ENCODE measurements at places on chromosomes 1 and 21.
A peak's percentile ranks its signal among the peaks of the same experiment; 100 is the strongest.

- DNase-seq = no peak
These were observed 32.6 kb downstream of the CFH start for GRCh38 chr1:196684476-196684875.

- DNase-seq = no peak
These were observed 103.5 kb downstream of the NPHP4 start for GRCh38 chr1:5888606-5889211.

GRCh38 chr1:31926853-31927660 is 11.1 kb downstream of the PTP4A2 start:
- no peak for DNase-seq

DNA sequence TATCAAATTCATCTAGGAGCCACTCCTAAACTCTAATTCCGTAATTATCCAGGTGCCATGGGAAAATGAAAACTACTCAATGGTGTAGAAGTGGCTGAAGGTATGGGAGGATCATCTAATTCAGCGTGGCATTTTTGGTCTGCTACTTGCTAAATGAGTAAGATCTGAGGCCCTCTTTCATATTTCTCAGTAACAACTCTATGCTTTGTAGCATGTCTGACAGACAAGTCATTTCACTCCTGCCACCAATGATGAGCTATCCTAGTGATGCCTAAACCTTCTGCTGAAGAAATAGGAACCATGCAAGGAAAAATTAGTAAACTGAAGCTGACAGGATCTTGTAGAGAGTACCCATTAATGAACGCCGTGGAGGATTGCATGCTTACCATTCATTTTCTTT is 145.3 kb downstream of the NTNG1 start:
- peak; percentile 14 for DNase-seq

GRCh38 chr1:204578867-204579664 is 62.9 kb downstream of the MDM4 start:
- DNase-seq = peak; percentile 59

DNA sequence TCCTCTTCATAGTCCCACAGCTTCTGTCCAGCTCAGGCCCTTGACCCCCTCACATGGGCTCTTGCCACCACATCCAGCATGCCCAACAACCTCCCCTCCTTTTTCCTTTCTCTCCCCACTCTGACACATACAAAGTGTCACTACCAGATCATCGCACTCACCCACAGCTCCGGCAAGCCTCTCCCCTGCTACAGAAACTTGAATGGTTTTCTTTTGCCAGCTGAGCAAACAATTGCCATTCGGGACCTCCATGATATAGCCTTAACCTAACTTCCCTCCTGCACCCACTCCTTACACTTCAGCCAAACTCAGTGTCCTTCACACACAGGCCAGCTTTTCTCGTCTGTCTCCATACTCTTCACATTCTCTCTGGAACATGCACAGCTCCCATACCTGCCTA is 43.3 kb downstream of the MAB21L3 start:
- no peak for DNase-seq

DNA sequence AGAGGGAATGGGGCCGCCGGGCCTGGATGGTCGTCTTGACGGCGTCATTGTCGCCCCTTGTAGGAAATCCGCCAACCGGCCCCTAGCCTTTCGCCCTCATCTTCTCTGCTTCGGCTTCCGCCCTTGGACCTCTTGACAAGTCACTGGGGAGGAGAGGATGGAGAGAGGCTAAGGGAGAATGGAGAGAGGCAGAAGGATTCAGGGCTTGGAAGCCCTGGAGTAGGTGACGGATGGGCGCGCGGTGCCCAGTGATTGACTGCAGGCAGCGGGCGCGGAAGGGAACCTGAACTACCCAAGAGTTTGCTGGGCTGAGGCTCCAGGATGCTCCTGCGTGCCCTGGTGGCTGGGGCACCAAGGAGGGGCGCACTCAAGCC is 651 bp downstream of the PDE4B start:
- no peak for DNase-seq

- peak; percentile 40 for DNase-seq
These were observed 8.9 kb upstream of the LEMD1 start for GRCh38 chr1:205430696-205431305.

DNA sequence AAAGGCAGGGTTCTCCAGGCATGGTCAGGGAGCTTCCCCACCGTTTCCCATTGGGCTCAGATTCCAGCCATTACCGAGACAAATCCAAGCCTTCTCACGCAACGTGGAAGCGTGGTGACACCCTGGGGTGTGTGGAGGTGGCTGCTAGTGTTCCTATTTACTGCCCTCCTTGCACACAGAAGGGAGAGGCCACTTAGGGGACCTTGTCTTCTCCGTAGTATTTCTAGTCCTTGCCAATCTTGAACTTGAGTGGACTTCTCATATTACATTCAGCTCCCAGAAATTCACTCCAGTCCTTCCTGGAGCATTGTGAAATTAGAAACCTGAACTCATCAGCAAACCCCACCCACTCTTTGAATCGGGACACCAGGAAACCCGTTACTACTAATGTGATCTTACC is 131.6 kb downstream of the AJAP1 start:
- DNase-seq = no peak

- DNase-seq = no peak
These were observed 24.9 kb downstream of the KCNN3 start for GRCh38 chr1:154845174-154845573.

GRCh38 chr21:43190544-43190943 is 21.7 kb downstream of the CRYAA start:
- DNase-seq = no peak

DNA sequence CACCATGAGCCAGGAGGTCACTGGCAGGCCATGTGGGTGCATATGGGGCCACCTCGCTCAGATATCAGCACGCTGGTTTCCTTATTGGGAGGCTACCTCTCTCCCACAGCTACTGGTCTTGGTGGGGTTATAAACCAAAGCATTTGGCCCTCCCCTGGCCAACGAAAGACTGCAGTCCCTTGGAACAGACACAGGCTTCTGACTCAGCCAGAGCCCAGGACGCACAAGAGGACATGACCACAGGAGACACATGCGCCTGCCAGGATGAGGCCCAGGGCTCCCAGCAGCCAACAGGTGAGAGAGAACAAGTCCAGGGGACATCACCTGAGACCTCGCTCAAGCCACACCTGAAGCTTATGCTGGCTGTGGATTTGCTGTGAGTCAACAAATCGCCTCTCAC is 13.8 kb downstream of the NPHP4 start:
- no peak for DNase-seq

DNA sequence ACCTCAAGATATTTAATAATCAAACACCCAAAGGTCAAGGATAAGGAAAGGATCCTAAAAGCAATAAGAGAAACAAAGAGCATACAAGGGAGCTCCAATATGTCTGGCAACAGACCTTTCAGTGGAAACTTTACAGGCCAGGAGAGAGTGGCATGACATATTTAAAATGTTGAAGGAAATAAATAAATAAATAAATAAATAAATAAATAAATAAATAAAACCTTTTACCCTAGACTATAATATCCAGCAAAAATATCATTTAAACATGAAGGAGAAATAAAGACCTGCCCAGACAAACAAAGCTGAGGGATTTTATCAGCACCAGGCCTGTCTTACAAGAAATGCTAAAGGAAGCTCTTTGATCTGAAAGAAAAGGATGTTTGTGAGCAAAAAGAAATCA is 367.8 kb upstream of the PBX1 start:
- no peak for DNase-seq

- DNase-seq = no peak
These were observed 34.9 kb downstream of the FOXO6 start for GRCh38 chr1:41396084-41396483.

GRCh38 chr21:38979271-38980121 is 173.8 kb downstream of the ETS2 start:
- peak; percentile 66 for DNase-seq

DNA sequence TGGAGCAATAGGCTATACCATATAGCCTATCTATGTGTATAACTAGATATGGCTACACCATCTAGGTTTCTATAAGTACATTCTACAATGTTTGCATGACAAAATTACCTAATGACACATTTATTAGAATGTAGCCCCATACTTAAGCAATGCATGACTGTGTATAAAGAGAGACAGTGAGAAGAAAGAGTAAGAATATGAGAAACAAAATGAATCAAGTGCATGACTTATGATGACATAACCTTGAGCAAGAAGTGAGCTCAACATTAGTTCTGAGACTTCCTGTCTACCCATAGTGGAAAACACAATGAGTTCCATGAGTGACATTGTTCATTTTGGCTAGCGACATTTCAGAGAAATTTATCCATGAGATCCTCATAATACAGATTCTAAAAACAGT is 10.1 kb downstream of the SLC44A5 start:
- DNase-seq = no peak

DNA sequence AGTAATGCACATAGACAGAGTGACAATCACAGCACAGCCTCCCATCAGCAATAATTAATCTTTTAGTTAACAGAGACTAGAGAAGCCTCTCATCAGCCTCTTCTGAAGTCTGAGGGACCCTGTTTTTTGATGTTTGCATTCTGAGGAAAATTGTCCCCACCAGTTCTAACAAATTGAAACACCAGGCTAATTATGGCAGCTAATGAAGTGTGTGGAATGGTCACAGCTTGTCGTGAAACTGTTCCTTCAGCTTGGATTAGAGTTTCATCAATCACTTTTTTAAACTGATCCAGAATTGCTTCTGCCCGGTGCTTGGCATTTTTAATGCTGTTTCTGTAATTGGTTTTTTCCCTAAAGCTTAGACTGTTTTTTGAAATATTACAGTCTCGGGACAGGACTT is 208.0 kb downstream of the SPATA17 start:
- DNase-seq = no peak

GRCh38 chr1:37282764-37283163 is 191.6 kb upstream of the ZC3H12A start:
- DNase-seq = no peak

GRCh38 chr1:31488528-31488927 is 75.5 kb downstream of the SERINC2 start:
- DNase-seq = no peak

- no peak for DNase-seq
These were observed 30.1 kb upstream of the DNAJC6 start for GRCh38 chr1:65279070-65279779.

- no peak for DNase-seq
These were observed 6.0 kb downstream of the FOXO6 start for GRCh38 chr1:41367288-41367642.

- peak; percentile 62 for DNase-seq
These were observed at the start of gene SLAMF6 for GRCh38 chr1:160522622-160523345. Gene SLAMF6 (minus strand): TSS chr1:160523255. CDS start chr1:160523192, 63 bp downstream.

DNA sequence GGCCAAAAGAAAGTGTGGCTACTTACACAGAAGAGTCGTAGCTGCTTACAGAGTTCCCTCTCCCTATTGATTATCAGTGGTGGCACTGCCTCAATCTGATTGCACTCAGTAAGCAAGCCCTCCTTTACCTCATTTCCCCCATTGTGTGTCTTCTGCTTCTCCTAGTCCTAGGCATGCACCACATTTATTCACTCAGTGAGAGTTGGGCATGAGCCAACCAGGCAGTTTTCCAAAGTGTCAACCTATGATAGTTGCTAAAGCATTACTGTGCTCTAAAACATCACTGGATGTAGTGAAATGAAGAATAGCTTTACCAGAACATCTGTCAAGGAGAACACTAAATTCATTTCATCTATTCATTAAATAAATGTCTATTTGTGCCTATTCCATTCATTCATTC is 19.3 kb downstream of the GJA5 start:
- no peak for DNase-seq

DNA sequence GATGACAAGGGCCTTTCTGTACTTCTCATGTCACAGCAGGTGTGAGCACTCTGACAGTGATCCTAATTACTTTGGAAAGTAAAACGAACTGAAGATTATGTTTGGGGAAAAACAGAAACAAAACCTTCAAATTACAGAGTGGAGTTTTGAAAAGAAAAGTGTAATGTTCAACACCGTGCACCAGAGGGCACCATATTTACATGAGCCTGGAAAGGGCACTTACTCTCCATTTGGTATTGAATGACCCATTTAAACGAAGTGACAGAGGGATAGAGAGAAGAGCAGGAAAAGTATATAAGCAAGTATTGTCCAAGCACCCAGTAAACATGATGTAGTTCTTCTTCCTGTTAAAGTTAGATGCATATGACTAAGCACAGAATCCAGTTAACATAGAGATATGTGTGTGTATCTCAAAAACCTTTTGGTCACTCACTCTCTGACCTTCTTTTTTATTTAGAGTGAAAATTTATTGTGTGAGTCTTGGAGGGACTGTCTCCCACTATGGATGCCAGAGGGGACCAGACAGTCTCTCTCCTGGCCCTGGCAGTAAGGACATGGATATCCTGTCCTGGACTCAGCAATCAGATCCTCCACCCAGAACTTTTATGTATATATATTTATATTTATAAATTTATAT is 3.8 kb upstream of the RGSL1 start:
- peak; percentile 45 for DNase-seq

GRCh38 chr21:42562816-42563215 is 49.2 kb downstream of the SLC37A1 start:
- DNase-seq = no peak

DNA sequence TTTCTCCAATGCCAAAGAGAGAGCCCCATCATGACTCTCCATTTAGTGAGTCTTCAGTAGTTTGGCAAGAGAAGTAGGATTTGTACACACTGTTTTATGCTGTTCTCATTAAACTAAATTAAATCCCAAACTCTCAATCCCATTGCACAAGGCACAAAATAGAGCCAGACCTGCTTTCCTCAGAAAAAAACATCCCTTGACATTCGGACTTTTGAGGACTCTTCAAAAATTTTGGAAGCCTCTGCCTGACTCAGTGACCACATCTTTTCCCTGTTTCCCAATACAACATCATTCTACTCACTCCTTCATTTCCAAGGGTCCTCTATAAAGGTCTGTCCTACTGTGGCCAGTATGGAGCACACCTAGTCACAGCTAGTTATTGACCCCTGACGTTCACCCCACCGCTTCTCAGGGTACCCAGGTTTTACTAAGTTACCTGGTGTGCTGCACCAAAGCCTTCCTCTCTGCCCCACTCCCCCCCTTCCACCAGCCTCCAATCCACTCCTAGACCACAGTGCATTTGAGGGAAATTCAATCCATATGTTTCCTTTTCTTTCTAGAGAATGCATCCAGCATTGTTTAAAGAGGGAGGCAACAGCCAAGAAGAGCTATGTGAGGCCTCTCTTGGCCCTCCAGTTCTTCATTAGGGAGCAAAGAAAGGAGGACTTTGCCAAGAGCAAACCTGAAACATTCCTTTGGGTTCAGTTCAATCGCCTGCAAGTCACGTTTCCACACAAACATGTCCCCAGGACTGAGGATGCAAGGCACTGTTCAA is 428.7 kb downstream of the PLPP3 start:
- no peak for DNase-seq

DNA sequence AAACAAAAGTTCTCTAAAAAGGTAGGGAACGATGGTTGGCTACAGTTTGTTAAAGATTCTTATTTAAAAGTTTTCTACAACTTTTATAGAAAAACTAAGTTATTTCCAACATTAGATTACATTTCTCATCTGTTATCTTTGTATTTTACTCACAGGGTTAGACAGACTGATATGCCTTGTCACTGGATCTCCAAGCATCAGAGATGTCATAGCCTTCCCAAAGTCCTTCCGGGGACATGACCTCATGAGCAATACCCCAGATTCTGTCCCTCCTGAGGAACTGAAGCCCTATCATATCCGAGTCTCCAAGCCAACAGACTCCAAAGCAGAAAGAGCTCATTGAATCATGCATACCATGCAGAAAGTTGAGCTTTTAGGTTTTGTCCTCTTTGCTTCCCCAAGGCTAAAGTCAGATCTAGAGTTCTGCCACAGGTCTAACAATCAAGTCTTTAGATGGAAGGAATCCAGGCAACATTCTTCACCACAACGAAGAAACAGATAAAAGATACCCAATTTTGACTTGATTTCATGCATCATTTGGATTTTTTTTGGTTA is 10.3 kb downstream of the GAS5 start:
- no peak for DNase-seq
